ENCODE measurements at places on chromosomes 7 and 10.
A peak's percentile ranks its signal among the peaks of the same experiment; 100 is the strongest.

- DNase-seq, result no peak
Measured at GRCh38 chr10:68301301-68301700, 30.6 kb upstream of the HNRNPH3 start.

GRCh38 chr7:147071536-147071935 lies 954.9 kb downstream of the CNTNAP2 start:
- DNase-seq, result no peak

DNA sequence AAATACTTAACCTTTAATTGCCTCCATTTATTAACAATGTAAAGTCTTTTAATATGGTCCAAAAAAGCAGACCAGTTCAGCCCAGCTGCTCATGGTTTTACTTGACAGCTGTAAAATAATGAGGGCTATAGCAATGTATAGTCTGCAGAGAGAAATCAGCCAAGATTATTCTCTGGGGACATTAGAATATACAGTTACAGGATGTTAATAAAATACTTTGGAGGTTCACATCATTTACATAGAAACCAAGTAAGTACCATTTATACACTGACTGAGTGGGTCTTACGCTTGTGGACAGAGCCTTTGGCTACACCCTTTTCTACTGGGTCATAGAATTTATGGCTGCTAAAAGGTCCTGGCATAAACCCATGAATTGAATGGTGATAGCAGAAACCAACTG lies 340.7 kb upstream of the CELF2 start:
- DNase-seq, result no peak

- no peak for DNase-seq
Measured at GRCh38 chr7:17856251-17856650, 84.0 kb downstream of the SNX13 start.

- no peak for DNase-seq
Measured at GRCh38 chr10:79351332-79351731, 4.1 kb downstream of the PPIF start.

GRCh38 chr7:96995406-96996110 lies 9.8 kb upstream of the DLX6 start:
- no peak for DNase-seq

- no peak for DNase-seq
Measured at GRCh38 chr10:78436706-78437406, 403.2 kb downstream of the RPS24 start.

DNA sequence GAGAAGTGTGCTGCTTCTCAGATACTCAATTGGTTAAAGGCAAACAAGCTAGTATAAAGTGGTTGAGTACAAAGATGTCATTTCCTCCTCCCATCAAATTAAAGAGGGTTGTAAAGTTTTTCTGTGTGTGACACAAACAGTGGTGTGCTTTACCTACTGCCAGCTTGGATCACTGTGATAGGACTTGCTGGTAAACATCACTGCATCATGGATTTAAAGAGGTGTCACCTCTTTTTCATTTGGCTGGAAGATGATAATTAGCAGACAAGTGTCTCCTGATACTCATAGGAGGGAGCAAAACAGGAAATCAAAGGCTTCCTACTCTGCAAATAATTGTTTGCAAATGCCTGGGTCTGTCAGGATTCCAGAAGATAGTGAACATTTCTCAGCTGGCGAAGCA lies 200.5 kb downstream of the MDFIC start:
- no peak for DNase-seq

- DNase-seq, result no peak
Measured at GRCh38 chr10:104020020-104020419, 53.1 kb downstream of the SLK start.

DNA sequence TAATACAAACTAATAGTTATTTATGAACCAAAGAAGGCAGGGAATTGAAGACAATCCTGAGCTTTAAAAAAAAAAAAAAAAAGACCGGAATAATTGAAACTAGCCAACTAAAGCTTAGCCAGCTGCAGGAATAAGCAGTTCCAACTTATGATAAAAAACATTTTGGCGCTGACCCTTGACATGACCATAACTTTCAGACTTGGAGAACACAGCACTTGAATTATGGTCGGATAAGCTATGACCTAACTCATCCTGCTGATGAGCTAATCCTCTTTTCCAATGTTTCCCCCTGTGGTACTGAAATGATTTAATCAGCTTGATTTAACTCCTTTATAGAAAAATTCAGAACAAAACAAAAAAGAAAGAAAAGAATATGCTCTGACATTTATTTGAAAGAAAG lies 181.8 kb downstream of the DGKB start:
- DNase-seq, result peak; percentile 17

- peak; percentile 86 for DNase-seq
Measured at GRCh38 chr7:100088621-100089457, at the start of gene COPS6. Gene COPS6, plus strand, starts transcription at chr7:100088969. Its CDS starts 22 bp downstream, at chr7:100088991.
